ENCODE measurements at places on chromosomes 4 and X. TPM values are rescaled to one million over a fixed set of nuclear protein-coding genes. Genes with fewer than 3 reads are reported as not detected.

The GAGE12H gene
- not detected for total RNA-seq

DNA sequence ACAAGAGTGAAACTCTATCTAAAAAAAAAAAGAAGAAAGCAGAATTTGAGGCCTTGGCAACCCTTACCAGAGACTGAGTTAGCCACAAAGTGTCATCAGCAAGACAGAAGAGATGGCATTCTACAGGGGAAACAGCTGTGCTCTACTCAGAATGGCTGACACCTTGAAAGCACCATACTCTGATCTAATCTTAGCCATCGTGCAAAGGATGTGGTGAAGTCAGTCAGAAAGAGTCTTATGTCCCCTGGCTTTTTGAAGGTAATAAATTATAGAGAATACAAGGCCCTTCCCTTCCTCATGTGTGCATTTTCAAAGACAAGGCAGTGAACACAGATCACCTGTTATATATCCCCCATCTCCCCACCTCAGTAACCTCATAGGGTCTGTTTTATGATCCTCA, 13.2 kb downstream of the CLNK start:
- no peak for DNase-seq

GRCh38 chrX:9576059-9576458, 111.2 kb downstream of the TBL1X start:
- DNase-seq, result no peak

The NPY5R gene
- total RNA-seq, result 0.21 TPM

- no peak for DNase-seq
These were observed 339.0 kb upstream of the BOD1L1 start for GRCh38 chr4:13966231-13967195.
